ENCODE measurements at places on chromosomes 4 and X. TPM values are rescaled to one million over a fixed set of nuclear protein-coding genes. Genes with fewer than 3 reads are reported as not detected.

RUFY3 gene
- total RNA-seq, result 50.7 TPM

BMPR1B gene
- total RNA-seq, result 0.51 TPM

SLC6A14 gene
- total RNA-seq, result not detected

BRS3 gene
- not detected for total RNA-seq

PASD1 gene
- not detected for total RNA-seq

CT45A1 gene
- total RNA-seq, result not detected

SHISA3 gene
- total RNA-seq, result 2.7 TPM

CSAG3 gene
- total RNA-seq, result not detected

TMEM192 gene
- total RNA-seq, result 20.0 TPM

ADGRG2 gene
- not detected for total RNA-seq

GLRB gene
- total RNA-seq, result 17.5 TPM

MND1 gene
- 5.6 TPM for total RNA-seq

TMPRSS11A gene
- not detected for total RNA-seq

STK26 gene
- 2.9 TPM for total RNA-seq

NWD2 gene
- total RNA-seq, result not detected

GASK1B gene
- 205 TPM for total RNA-seq

PCGF3 gene
- total RNA-seq, result 104 TPM

ZNF141 gene
- 12.7 TPM for total RNA-seq

PPP2R2C gene
- total RNA-seq, result 0.34 TPM

ERCC6L gene
- total RNA-seq, result 2.4 TPM

TEX11 gene
- total RNA-seq, result not detected

SPOCK3 gene
- total RNA-seq, result not detected

SORCS2 gene
- total RNA-seq, result 0.05 TPM

OSTC gene
- 289 TPM for total RNA-seq

HSFX2 gene
- 0.37 TPM for total RNA-seq
